ENCODE measurements at places on chromosomes 6 and 20.

- no peak for DNase-seq
Measured at GRCh38 chr6:119728220-119728750, 378.7 kb upstream of the MAN1A1 start.

DNA sequence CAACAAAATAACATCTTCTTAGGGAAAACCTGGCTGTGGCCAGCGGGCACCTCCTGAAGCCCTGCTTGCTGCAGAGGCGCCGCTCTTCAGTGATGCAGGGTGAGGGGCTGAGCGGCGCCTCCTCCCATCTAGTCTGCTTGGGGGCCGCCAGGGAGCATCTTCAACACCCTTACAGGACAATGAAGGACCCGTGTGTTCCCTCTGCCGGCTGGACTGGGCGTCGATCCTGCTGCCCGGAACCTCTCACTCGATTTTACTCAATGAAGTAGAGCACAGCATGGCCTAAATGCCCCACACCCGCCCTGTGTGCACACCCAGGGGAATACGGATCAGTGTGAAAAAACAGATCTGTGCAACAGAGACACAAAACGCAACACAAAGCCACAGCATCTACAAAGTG is 28.5 kb upstream of the MPC1 start:
- DNase-seq = no peak

- DNase-seq = no peak
Measured at GRCh38 chr6:126307849-126308248, 32.1 kb upstream of the CENPW start.

DNA sequence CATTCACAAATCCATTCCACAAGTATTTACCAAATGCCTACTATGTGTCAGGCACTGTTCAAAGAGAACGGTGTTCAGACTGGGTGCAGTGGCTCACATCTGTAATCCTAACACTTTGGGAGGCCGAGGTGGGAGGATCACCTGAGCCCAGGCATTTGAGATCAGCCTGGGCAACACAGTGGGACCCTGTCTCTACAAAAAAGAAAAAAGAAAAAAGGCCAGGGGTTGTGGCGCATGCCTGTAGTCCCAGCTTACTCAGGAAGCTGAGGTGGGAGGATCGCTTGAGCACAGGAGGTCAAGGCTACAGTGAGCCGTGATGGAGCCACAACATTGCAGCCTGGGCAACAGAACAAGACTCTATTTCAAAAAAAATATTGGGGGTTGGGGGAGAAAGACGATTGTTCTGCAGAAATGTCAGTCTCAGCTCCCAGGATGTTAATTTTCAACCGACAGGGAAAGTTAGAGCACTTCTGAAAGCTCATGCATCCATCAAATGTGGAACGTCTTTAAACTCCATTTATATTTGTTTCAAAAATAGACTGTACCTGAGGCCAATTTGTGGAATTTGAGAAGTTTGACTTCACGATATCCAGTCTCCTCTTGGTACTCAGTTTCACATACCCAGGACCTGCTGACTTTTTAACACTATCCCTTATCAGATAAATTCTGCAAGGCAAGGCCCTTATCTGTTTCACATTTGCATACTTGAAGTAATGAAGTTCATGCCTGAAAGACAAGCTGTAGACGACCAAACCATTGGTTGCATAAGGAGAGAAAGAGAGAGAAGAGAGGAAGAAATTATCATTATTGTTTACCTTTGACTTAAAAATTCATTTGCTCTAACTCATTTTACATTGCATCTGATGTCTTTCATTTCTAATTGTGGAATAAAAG is 14.8 kb upstream of the BTN3A2 start:
- no peak for DNase-seq

DNA sequence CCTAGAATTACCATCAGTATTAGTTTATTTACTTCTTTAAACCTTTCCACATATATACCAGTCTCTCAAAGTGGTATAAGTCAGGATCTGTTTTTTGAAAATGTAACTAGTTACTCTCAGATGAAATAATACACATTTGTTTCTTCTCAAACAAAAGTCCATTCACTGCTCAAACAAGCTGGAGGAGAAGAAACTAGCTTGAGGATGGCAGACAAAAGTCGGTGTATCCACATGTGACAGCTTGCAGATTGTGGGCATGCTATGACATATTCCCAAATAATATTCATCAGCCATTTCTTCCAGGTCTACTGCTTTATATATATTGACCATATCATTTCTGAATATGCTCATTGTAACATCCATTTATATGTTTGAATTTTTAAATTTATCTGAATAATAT is 197.4 kb upstream of the KCNQ5 start:
- no peak for DNase-seq

DNA sequence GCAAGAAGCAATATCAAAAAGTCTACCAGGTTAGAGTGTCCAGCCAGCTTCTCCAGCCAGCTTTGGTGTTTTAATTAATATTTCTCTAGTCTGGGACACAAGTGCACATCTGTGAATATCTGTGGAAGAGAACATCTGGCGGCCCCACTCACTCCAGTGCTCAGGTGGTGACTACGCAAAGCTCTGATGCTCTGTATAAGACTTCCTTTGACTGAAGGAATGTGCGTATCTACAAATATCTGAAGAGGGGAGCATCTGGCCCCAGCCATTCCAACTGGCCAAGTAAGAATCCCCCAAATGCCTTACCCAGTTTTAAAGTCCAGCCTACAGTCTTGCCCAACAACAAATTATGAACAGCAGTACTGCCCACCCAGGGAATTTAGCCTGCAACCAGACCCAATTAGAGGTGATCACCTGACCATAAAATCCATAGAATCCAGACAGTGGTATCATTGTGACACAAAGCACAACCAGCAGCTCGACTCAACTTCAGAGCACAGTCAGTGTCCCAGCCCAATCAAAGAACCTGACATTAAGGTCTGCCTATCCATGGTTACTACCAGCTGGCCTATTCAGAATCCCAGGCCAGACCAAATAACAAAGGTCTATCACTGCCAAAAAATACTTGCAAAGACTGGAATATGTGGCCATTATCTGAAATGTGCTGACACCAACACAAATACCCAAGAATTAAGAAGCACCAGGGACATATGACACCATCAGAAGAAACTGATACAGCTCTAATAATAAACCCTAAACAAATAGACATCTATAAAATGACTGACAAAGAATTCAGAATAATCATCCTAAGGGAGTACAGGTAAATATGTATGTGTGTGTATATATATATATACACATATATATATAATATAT is 76.1 kb upstream of the MANEA start:
- DNase-seq = no peak

DNA sequence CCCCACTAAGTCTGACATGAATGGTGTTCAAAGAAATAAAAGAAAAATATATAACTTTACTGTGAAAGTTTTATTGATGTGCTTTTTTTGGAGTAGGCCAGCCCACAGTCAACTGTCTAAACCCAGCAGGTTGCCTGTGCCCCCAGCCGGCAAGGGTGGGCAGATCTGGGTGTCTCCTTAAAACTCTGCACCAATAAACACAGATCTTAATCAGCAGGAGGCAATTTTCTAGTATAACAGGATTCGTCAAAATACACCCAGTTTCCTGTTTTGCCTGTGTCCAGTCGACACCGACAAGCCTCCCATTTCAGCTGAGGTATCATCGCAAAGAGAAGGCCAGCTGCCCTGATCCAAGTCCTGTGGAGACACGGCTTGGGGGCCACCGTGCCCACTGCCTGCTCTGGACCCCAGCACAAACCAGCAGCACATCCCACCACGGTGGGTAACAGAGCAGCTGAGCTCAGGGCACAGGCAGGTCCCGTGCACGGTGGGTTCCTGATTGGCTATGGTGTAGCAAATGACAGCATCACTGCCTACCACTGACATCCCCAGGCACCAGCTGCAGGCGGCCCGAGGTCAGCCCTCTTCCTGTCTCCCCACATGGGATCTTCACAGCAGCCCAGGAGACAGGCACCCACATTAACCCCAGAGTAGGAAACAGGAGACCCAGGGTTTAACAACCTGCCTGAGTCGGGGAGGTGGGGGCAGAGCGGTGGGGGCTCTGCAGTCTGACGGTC is 15.7 kb downstream of the BMP7 start:
- DNase-seq = no peak

GRCh38 chr6:144637541-144637940 is 352.4 kb downstream of the UTRN start:
- DNase-seq = no peak

DNA sequence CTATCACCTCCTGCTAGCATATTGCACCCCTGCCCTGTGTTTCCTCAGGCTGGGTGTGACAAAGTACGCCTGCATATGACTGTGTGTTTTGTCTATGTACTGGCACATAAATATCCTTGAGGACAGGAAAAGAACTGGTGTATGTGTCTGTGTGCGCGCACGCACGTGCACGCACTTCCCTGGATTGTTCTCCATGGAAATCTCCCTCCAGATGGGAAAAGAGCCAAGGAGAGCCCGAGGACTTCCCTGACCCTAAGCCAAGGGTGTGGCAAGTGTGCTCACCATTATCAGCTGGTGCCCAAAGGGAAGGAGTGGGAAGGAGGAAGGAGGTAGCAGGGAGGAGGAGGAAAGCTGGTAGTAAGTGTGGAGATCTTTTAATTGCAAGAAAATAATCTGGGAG is 117.6 kb downstream of the HIVEP2 start:
- no peak for DNase-seq

GRCh38 chr6:92507552-92507951 is 911.8 kb downstream of the EPHA7 start:
- DNase-seq = no peak

DNA sequence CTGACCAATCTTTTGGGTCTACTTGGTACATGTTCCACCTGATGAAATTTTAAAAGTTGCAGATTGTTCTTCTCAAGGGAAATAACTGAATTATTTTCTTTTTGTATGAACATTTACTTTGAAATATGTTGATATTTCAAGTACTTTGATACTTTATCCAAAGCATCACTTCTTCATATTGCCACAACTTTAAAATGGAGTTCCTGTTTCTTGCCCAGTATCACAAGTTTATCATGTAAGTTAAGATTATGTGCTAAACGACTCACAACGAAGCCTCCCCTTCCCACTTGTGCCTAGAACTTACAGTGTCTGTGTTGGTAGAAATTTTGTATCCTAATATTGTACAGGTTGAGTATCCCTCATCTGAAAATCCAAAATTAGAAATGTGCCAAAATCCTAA is 108.4 kb downstream of the ARID1B start:
- DNase-seq = no peak

DNA sequence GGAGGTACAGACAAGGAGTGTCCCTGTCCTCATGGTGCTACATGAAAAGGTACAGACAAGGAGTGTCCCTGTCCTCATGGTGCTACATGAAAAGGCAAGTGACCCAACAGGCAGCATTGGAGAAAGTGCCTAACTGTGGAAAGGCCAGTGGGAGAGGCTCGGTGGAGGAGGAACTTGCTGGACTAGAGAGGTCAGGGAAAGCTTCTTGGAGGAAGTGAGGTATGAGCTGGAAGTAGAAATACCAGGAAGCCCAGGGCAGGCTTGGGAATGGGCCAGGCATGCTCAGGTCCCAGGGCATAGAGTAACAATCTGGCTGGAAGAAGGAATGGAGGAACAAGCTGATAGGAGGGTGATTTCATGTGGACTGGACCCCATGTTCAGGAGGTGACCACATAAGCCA is 59.8 kb upstream of the FNDC1 start:
- no peak for DNase-seq

GRCh38 chr20:61855286-61855685 is 210.4 kb downstream of the TAF4 start:
- no peak for DNase-seq

DNA sequence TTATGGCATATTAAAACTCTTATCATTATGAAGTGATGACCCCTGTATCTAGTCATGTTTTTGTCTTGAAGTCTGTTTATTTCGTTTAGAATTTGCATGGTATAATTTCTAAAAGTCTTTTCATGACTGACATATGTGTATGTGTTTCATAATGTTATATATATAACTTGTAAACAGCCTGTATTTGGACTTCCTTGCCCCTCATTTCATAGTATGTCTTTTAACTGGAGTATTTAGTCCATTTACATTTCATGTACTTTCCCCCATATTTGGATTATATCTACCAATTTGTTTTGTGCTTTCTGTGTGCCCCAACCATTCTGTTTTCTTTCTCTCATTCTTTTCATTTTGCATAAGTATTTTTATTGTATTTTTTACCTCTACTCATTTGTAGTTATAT is 59.0 kb downstream of the SYCP2L start:
- no peak for DNase-seq

- no peak for DNase-seq
Measured at GRCh38 chr6:126805861-126806260, 312.6 kb upstream of the RSPO3 start.

- DNase-seq = no peak
Measured at GRCh38 chr6:118993803-118994251, 58.9 kb upstream of the MCM9 start.
